ENCODE measurements at places on chromosomes 7 and 10. TPM values are rescaled to one million over a fixed set of nuclear protein-coding genes. Genes with fewer than 3 reads are reported as not detected.

The NCF1 gene
- not detected for total RNA-seq

The HOXA10 gene
- total RNA-seq = 27.6 TPM

The UTF1 gene
- not detected for total RNA-seq

The ZNF488 gene
- 0.38 TPM for total RNA-seq

The PRKAR2B gene
- 39.8 TPM for total RNA-seq

The PHYHIPL gene
- not detected for total RNA-seq

Measured in endothelial cell of umbilical vein (primary cell).